ENCODE measurements at places on chromosomes 2 and 18.

DNA sequence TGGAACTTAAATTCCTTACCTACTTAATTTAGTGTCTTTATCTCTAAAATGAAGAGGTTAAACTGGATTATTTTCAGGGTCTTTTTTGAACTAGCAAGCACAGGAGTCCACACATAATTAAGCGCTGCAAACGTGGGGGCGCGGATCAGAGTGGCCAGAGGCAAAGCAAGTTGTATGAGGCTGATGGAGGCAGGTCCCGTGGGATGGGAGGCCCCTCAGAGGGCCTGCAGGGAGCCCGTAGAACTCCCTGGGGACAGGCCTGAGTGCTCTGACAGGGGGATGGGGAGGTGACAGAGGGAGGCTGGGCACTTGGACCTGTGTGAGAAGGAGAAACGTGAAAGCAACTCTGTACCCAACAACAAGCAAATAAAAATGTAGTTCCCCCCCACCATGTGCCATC, 177.8 kb downstream of the ACKR3 start:
- DNase-seq = no peak

DNA sequence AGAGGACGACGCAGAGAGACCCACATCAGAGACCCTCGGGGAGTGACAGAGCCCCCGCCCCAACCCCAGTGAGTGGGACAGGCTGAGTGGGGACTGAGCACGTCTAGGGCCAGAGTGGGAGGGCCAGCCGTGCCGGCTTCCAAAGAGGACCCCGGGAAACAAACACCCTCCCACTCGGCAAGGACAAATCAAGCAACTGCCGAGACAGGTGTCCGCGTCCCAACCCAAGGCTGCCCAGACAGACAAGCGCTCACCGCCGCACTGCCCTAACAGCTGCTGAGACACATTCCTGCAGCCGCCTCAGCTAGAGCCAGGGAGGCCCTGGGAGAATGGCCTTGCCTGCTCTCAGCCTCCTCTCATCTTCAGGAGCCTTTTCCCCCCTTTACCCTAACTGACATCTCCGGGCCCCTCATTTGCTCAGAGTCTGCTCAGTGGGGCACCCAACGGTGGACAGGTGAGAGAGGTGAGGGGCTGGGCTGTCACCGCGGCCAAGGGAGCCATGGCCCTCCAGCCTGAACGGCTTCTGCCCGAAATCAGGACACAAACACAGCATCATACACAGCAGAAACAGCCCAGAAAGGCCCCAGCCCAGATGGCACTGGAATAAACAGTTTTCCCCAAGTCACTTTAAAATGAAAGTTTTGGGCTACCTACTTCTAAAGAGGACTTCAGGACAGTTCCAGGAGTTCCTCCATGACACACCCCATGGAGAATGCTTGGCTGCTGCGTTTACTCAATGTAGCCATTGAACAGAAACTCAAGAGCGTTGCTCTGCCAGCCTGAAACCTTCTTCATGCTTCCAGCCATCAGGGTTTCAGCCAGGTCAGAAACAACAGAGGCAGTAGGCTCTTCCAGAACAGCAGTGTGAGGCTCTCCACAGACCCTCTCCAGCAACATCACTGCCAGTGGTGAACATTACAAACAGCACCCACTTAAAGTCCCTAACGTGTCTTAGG, 23.6 kb downstream of the SLC66A2 start:
- DNase-seq = no peak

- DNase-seq = no peak
Measured at GRCh38 chr18:60024857-60025256, 125.1 kb downstream of the PMAIP1 start.

DNA sequence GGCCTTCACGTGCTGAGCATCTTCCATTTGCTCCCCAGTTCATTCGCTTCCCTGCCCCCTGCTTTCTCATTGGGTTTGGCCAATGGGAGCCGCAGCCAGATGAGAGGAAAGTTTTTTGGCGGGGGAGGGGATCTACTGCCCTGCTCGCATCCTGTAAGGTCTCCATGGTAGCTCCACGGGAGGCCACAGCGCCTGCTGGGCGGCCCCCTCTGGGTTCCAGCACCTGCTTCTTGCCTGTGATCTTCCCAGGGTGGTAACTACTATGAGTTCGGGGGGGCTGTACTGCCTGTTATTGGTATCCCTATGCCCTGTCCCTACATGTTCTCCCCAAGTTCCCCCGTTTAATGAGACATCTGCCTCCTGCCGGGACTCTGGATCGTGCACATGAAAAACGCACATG, 57.2 kb downstream of the INPP5D start:
- no peak for DNase-seq

GRCh38 chr2:65482971-65483370, 50.6 kb upstream of the SPRED2 start:
- no peak for DNase-seq

DNA sequence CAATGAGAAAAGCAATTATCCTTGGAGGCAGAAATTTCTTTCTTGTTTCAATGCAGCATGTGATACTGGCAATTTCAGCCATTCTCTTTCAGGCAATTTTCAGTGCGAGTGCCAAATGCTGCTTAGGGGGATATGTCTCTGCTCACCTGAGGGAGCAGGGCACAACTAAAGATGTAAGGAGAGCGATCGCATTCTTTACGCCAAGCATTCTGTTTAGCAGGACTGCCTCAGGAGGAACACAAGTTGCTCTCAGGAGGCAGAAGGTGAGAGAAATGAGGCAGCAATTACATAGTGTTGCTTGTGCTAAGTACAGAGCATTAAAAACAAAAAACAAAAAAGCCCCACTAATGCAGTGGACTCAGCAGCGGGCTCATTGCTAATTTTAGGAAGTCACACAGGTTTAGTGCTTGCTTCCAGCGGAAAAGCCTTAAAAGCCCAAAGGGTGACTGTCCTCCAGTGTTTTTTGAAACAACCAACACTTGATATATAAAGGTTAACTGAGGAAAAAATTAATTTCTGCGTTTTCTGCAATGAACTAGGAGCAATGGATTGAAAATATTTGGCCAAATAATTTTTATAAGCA, 116.9 kb downstream of the METTL8 start:
- DNase-seq = no peak

DNA sequence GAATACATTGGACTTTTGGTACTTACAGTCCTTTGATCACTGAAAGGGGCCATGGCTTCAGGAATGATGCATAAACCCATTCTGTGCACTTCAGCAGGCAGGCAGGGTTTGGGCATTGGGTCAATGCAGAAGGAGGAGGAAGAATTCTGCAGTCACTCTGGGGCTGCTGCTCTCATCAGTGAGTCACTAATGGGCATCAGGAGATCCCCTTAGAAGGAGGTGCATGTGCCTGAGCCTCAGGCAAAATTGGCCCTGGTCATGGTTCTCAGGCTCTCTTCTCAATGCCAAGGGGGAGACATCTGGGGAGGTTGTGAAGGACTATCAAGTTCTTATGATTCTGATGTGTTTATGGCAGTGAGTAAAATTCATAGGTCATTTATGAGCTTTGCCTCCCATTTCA, 52.0 kb upstream of the TNP1 start:
- DNase-seq = no peak

DNA sequence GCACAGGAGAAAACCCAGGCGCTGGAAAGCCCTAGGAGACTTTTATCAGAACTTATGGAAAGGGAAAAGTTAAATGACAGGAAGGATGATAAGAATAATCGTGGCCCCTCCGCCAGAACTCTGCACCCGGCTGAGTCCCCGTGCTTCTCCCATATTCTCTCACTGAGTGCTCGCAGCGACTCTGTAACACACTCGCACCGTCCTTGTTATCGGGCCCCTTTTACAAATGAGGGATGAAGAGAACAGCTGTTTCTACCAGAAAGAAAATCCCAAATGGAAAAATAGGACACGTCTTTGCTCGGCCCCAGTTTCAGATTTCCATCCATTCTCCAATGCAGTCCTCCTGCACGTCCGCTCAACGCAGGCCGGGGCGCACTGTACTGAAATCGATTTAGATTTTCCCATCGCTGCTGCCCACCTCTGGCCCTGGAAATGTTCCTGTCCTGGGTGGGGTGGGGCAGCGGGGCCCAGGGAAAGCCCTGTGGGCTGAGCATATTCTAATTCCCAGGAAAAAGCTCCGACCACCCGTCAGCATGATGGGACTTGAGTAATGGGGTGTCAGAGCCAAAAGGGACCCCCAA, 66.4 kb downstream of the KCNF1 start:
- no peak for DNase-seq

DNA sequence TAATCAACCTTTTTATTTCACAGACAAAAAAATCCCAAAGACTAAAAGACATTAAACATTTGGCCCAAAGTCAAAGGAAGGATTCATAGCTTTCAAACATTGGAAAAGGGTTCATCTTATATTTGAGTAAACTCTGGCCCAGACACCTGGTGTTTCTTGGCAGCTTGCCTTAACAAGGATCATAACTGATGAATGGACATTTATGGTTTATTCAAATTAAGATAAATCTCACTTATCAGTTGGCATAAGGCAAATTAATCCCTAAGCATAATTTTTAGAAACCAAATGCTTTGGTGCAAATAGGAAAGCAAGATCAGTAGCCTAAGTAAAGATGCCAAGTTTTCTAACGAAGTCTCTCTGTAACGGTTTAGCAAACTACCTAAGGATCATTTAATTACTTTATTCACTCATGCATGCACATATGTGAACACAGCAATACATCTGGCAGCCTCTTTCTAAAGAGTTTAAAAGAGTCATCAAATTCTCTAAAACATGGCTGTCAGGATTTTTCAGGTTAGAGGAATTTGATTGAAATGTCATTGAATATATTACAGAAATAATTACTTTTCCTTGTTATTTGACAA, 323.4 kb upstream of the RBMS1 start:
- DNase-seq = peak; percentile 70

GRCh38 chr2:186493564-186494085, 7.6 kb downstream of the ZC3H15 start:
- no peak for DNase-seq
